Naive thymus-derived CD4-positive, alpha-beta T cell (primary cell): ENCODE measurements at places on chromosomes 16 and 17. TPM values are rescaled to one million over a fixed set of nuclear protein-coding genes. Genes with fewer than 3 reads are reported as not detected.

The NKIRAS2 gene
- 19.7 TPM for total RNA-seq

The KRTAP3-2 gene
- total RNA-seq: not detected

The DYNC1LI2 gene
- total RNA-seq: 85.7 TPM

The NPIPA3 gene
- total RNA-seq: 6.6 TPM

The SCO1 gene
- 29.2 TPM for total RNA-seq

The IKZF3 gene
- 61.1 TPM for total RNA-seq

The ANTKMT gene
- total RNA-seq: 16.6 TPM

The FOXN1 gene
- not detected in 2 replicates for total RNA-seq

The NEUROD2 gene
- total RNA-seq: not detected

The MT1G gene
- not detected for total RNA-seq

The KRT25 gene
- not detected for total RNA-seq

The ABCC3 gene
- total RNA-seq: 1.1 TPM

The COX6A2 gene
- not detected for total RNA-seq

The B9D1 gene
- 2.7 and 5.0 TPM in 2 replicates for total RNA-seq

The CA5A gene
- not detected for total RNA-seq

The NR1D1 gene
- total RNA-seq: 3.6 and 4.2 TPM in 2 replicates

The CDRT15 gene
- not detected for total RNA-seq

The TEX19 gene
- total RNA-seq: not detected

The RNU2-1 gene
- total RNA-seq: 2,629 TPM

The GP1BA gene
- not detected for total RNA-seq

The OR1A1 gene
- not detected for total RNA-seq

The PYDC1 gene
- total RNA-seq: not detected

The SCNN1G gene
- total RNA-seq: not detected

The CUEDC1 gene
- total RNA-seq: 0.75 TPM

The MSLN gene
- total RNA-seq: not detected

The SOX15 gene
- 0.44 TPM for total RNA-seq

The CDH15 gene
- not detected for total RNA-seq

The PIK3R5 gene
- total RNA-seq: 73.8 and 76.2 TPM in 2 replicates

The KRTAP4-3 gene
- not detected in 2 replicates for total RNA-seq

The PPM1E gene
- total RNA-seq: not detected

The CTRB2 gene
- total RNA-seq: not detected

The ARL2BP gene
- total RNA-seq: 37.9 and 39.2 TPM in 2 replicates

The E2F4 gene
- total RNA-seq: 67.3 TPM

The GAST gene
- total RNA-seq: not detected

The WNT9B gene
- total RNA-seq: not detected

The SRCIN1 gene
- total RNA-seq: 0.40 TPM

The GNAO1 gene
- total RNA-seq: 5.4 TPM

The FOXC2 gene
- total RNA-seq: not detected

The EMP2 gene
- total RNA-seq: not detected

The JPH3 gene
- total RNA-seq: not detected in 2 replicates

The TBC1D3L gene
- total RNA-seq: 37.6 TPM

The HOXB5 gene
- total RNA-seq: not detected

The CNGB1 gene
- not detected for total RNA-seq

The KRT31 gene
- total RNA-seq: not detected
